ENCODE measurements at places on chromosomes 4 and X. TPM values are rescaled to one million over a fixed set of nuclear protein-coding genes. Genes with fewer than 3 reads are reported as not detected.

DNA sequence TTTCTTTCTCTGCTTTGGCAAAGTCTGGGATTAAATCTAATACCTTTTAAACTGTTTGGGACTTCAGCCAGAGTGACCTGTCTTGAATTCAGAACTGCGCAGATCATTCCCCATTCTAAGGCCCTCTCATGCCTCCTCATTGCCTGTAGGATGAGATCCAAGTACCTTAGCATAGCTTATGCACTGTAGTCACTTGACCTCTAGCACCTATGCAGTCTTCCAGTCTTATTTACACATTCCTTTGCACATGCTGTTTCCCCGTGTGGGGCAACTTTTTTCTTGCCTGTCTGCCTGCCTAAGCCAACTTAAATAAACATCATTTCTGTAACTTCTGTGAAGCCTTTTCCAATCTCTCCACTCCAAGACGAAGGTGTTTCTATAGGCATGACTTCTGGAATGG lies 68.4 kb downstream of the AR start:
- no peak for DNase-seq
- no peaks in the 10 kb centered on the region for H3K27me3 ChIP-seq
- H3K36me3 ChIP-seq, result no peaks in the 10 kb centered on the region
- H3K27ac ChIP-seq, result no peak overlapping the region
- no peaks in the 10 kb centered on the region for H3K4me1 ChIP-seq

DNA sequence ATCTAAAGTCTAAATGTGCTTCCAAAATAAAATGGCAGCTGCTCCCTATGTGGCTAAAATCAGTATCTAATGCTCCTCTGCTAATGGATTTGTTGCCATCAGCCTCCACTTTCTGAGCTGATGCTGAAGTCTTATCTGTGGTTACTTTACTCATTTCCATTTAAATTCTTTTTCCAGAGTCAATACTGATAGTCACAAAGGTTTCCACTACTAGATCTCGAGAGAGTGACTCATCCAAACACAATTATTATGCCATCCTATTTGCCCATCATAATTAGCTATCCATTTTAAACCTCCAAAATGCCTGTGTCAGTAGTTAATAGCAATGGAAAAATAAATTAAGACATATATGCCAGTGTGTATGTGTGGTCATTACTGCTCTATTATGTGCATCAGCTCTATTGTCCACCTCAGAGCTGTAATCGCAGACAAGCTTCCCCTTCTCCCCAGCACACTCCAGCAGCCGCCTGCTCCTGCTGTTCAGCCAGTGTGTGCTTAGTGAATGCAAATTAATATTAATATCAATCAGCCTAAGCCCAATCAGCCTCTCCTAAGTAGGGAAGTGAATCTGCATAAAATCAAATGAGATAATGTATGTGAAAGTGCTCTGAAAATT lies 199.8 kb upstream of the ZIC3 start:
- H3K4me1 ChIP-seq, result no peaks in the 10 kb centered on the region
- H3K27ac ChIP-seq, result no peak overlapping the region
- no peak overlapping the region for H3K4me3 ChIP-seq
- no peaks in the 10 kb centered on the region for H3K36me3 ChIP-seq
- no peak for DNase-seq
- peaks cover 3% of the 10 kb centered on the region for H3K27me3 ChIP-seq

DNA sequence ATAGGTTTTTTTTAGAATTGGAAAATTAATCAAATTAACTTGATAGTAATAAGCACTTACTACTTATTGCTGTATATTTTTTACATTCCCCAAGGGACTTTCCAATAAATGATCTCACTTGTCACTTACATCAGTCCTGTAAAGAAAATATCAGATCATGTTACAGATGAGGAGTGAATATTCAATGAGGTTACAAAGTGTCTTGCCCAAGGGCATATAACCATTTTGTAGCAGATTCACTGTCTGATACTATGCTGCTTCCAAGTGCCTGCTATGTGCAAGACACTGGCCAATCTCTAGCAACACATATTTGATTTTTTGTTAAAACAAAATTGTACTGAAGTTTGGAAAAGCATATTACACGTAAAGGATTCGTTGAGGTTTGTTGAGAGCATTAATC lies 1287.7 kb downstream of the FAM133A start:
- no peaks in the 10 kb centered on the region for H3K27me3 ChIP-seq
- H3K36me3 ChIP-seq, result no peaks in the 10 kb centered on the region
- no peak overlapping the region for H3K27ac ChIP-seq
- no peak for DNase-seq
- H3K4me1 ChIP-seq, result no peaks in the 10 kb centered on the region

DNA sequence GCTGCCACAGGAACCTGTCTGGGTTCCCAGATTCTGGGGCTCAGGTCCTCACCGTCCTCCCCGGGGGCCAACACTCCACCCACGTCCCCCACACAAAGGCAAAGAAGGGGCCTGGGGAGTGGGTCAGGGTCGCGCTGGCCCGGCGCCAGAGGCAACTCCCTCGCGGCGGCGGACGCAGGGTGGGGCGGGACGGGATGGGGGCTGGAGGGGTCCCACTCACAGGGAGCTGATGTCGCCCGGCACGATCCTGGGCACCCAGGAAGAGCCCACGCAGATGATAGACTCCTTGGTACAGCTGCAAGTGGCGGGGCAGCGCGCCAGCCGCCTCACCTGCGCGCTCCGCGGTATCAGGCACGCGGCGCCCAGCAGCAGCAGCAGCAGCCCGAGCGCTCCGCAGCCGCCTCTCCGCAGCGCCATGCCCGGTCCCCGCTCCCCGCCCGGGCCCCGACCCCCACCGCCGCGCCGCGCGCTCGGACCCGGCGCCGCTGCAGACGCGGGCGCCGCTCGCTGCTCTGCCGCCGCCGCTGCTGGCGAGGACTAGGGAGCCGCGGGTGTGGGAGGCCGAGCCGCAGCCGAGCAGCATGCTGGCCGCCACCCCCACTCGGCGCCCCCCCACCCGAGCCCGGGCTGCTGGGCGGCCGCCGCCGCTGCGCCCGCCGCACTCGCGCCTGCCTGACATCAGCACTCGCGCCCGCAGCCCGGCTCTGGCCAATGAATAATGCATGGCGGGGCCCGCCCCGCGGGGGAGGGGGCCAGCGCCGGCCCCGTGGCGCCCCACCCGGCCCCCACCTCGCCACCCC lies at the start of gene LGI2:
Gene LGI2, minus strand, starts transcription at position 670 of the 800 bp plus-strand sequence. Its CDS starts 253 bp downstream, at position 417.
- no peak within 1 kb of the TSS for H3K27ac ChIP-seq
- peaks cover 19% of the 10 kb centered on the region for H3K4me1 ChIP-seq
- peak within 1 kb of the TSS; percentile 37 for H3K4me3 ChIP-seq
- no peak for DNase-seq
- H3K36me3 ChIP-seq, result no peaks in the 10 kb centered on the region

DNA sequence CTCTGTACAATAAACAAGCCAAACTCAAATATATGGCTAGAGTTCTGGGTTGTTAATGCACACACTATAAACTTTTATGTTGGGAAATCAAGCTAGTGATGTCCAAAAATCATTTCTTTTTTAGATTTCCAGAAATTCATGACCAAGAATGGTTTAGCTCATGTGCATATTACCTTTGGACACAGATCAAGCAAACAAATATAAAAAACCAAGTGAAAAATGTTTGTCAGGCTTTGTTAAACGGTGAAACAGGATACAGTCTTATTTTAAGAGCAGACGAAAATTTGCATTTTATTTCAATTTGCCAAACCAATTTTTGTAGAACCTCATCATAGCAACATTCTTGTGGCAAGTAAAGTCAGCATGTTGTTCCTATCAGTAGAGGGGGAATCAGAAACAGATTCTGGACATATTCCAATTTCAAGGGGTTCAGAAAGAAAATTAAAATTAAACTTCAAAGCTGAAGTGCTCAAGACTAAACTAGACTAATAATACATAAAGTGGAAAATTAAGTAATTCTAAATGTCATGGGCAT lies 413.6 kb downstream of the TRIML1 start:
- no peaks in the 10 kb centered on the region for H3K36me3 ChIP-seq
- H3K27ac ChIP-seq, result no peak overlapping the region
- no peaks in the 10 kb centered on the region for H3K4me1 ChIP-seq
- no peaks in the 10 kb centered on the region for H3K27me3 ChIP-seq

DNA sequence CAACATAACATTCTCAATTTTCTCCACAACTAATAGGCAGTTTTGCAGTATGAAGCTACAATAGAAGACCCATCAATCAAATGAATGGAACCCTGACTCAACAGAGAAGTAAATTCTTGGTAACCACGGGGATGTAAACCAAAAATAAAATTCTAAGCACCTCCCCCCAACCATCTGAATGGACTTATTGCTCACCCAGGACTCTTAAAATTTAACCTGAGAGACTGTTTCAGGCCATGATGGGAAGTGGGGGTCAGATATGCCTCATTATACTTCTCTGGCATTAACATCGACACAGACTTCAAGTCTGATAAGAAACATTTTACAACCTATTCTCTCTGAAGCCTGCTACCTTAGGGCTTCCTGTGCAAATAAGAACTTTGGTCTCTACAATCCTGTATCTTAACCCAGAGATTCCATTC lies 620.9 kb downstream of the TLL1 start:
- H3K4me1 ChIP-seq, result no peaks in the 10 kb centered on the region
- H3K27me3 ChIP-seq, result no peaks in the 10 kb centered on the region
- no peak for DNase-seq
- H3K27ac ChIP-seq, result no peak overlapping the region
- H3K4me3 ChIP-seq, result no peak overlapping the region
- no peaks in the 10 kb centered on the region for H3K36me3 ChIP-seq

- peaks cover 18% of the 10 kb centered on the region for H3K4me1 ChIP-seq
- no peaks in the 10 kb centered on the region for H3K36me3 ChIP-seq
- H3K27me3 ChIP-seq, result peaks cover 50% of the 10 kb centered on the region
- H3K27ac ChIP-seq, result no peak overlapping the region
- DNase-seq, result no peak
Measured at GRCh38 chrX:11664211-11665167, 1.2 kb downstream of the ARHGAP6 start.

DNA sequence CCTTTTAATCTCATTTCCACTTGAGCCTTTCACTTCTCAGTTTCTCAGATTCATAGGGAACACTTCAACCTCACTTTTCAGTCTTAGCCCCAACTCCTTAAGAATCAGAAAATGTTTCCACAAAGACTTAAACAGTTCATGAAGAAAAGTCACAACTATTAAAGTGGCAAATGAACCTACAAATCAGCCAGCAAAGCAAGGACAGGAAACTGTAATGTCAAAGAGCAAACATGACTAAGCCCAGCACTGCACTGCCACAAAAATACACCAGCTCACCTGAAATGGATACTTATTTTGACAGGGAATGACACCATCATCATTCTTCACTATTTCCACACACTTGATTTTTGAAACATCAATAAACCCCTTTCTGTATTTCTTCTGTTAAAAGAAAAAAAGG lies 41.8 kb upstream of the TXK start:
- H3K4me1 ChIP-seq, result no peaks in the 10 kb centered on the region
- DNase-seq, result no peak
- H3K4me3 ChIP-seq, result no peak overlapping the region
- no peaks in the 10 kb centered on the region for H3K36me3 ChIP-seq

GRCh38 chrX:152821145-152821765 lies 9.3 kb downstream of the CETN2 start:
- no peaks in the 10 kb centered on the region for H3K36me3 ChIP-seq
- H3K4me1 ChIP-seq, result no peaks in the 10 kb centered on the region
- H3K4me3 ChIP-seq, result no peak overlapping the region
- no peaks in the 10 kb centered on the region for H3K27me3 ChIP-seq
- no peak for DNase-seq
- no peak overlapping the region for H3K27ac ChIP-seq

DNA sequence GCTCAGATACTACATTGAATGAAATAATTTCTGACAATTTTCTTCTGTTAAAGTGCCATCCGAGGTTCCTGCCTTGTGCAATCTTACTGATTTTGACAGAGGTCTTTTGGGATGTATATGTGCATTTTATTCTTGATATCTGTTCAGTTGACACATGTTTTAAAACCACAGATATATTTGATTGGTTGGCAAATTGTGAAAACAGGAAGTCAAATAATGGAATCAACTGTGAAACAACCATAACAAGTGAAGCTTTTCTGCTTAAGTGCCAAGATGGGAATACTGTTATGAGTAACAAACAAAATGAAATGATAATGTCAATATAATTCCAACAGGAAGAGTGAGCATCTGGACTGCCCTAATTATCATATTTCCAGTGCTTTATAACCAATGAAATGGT lies 84.9 kb upstream of the TET2 start:
- no peak for DNase-seq
- H3K36me3 ChIP-seq, result no peaks in the 10 kb centered on the region
- H3K4me1 ChIP-seq, result no peaks in the 10 kb centered on the region
- H3K27ac ChIP-seq, result no peak overlapping the region

DNA sequence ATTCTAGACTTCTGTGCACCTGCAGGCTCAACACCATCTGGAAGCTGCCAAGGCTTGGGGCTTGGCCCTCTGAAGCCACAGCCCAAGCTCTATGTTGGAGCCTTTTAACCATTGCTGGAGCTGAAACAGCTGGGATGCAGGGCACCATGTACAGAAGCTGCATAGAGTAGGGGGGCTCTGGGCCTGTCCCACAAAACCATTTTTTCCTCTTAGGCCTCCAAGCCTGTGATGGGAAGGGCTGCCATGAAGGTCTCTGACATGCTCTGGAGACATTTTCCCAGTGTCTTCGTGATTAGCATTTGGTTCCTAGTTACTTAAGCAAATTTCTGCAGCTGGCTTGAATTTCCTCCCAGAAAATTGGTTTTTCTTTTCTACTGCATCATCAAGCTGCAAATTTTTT lies 999.3 kb upstream of the GRIA3 start:
- no peaks in the 10 kb centered on the region for H3K27me3 ChIP-seq
- no peaks in the 10 kb centered on the region for H3K4me1 ChIP-seq
- H3K27ac ChIP-seq, result no peak overlapping the region
- DNase-seq, result no peak

DNA sequence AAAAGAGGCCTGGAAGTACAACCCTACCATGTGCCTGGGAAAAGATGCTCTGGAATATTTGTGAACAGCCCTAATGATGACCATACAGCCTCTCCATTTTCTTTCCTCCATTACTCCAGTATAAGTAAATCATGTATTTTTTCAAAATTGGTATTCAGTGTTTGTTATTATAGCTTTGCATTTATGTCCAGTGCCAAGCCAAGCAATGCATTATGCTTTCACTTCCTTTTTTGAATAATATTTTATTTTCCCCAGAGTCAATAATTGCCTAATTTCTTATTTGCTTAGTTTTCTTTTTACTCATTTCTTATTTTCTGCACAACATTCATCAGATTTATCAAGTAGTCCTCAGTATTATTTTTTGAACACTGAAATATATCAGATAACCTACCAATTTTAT lies 49.3 kb upstream of the EOLA2 start:
- no peak overlapping the region for H3K4me3 ChIP-seq
- no peaks in the 10 kb centered on the region for H3K36me3 ChIP-seq
- no peak for DNase-seq
- H3K27ac ChIP-seq, result no peak overlapping the region
- H3K4me1 ChIP-seq, result no peaks in the 10 kb centered on the region
- no peaks in the 10 kb centered on the region for H3K27me3 ChIP-seq

DNA sequence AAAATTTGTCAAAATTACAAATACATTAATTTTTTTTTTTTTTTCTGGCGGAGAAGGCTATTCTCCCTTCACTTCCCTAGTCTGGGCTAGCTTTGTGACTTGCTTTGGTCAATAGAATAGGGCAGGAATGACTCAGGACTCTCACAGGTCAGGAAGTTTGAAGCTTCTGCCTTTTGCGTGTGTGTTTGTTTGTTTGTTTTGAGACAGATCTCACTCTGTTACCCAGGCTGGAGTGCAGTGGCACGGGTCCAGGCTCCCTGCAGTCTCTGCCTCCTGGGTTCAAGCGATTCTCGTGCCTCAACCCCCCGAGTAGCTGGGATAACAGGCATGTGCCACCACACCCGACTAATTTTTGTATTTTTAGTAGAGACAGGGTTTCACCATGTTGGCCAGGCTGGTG lies 55.9 kb upstream of the USP9X start:
- no peaks in the 10 kb centered on the region for H3K4me1 ChIP-seq
- H3K36me3 ChIP-seq, result no peaks in the 10 kb centered on the region
- H3K27me3 ChIP-seq, result peaks cover 22% of the 10 kb centered on the region
- H3K27ac ChIP-seq, result no peak overlapping the region
- no peak overlapping the region for H3K4me3 ChIP-seq

The FHIP1A gene
- 3.2 TPM for total RNA-seq

The ARR3 gene
- total RNA-seq, result not detected

The BRS3 gene
- 0.11 TPM for total RNA-seq

The RRH gene
- total RNA-seq, result 0.44 TPM

The PLS3 gene
- 90.4 TPM for total RNA-seq

All from spinal cord (tissue), 10 donors.